CD4-positive, alpha-beta T cell treated with Interleukin-21 for 1 hour (primary cell): ENCODE measurements at places on chromosomes 5 and 9.
A peak's percentile ranks its signal among the peaks of the same experiment; 100 is the strongest.

GRCh38 chr5:150438873-150439546 is 10.5 kb downstream of the RPS14 start:
- DNase-seq = peak; percentile 16

DNA sequence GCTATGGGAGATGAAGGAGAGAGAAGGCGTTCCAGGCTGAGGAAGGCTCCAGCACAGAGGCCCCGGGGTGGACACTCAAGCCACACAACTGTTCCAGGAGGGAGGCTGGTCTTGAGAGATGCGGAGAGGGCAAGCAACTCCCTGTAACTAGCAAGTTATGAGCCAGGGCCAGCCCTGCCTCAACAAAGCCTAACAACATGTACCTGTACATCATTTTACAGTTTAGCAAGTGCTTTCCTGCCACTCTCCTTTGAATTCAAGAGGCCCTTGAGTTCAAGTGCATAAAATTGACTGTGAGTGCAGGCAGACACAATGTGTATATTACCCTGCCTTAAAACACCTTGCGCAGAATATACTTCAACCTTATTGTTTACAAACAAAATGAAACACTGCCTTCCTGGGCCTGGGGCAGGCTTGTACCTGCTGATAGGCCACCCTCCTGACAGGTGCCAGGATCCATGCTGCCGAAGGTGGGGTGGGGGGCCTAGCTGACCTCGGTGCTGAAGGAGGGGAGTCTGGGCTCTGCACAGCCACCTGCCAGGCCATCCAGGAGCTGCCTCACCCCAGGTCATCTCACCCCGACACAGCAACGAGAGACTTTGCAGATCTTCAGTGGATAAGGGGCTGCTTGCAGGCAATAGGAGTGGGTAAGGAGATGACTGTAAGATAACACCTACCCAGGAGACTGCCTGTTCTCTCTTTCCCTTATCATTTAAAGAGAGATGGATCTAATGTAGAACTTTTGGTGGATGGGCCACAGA is 80.0 kb downstream of the PPARGC1B start:
- no peak for DNase-seq

DNA sequence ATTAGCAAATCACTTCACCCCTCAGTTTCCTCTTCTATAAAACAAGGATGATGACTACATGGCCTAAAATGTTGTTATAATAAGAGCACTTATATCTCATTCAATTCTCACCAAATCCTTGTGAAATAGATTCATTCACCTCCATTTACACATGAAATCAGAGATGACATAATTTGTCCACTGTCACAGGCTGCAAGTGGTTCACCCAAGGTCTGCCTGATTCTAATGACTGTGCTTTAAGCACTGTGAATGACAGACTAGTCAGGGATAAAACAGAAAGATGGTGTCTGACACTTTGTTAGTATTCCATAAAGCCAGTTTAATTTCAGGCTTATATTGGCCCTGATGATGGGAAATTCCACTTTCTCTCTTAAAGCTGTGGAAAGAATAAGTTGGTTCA is 209.5 kb downstream of the MAPKAP1 start:
- no peak for DNase-seq

- no peak for DNase-seq
Measured at GRCh38 chr5:16937503-16938161, 1.5 kb upstream of the MYO10 start.

DNA sequence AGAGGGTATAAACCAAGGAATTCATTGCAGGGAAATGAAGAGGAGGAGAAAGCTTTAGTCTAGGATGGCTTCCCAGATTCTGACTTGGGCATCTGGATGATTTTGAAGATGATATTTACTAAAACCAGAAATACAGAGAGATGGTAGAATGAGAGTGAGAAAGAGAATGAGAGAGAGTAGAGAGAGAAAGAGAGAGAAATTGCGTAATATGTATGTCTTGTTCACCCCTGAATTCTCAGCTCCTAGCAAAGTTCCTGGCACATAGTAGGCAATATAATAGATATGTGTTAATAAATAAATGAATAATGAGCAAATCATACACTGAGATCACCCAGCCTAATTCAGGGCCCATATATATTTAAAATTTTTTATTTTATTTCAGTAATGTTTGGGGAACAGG is 1089.5 kb upstream of the DMAC1 start:
- DNase-seq = no peak

GRCh38 chr5:57986761-57987341 is 473.0 kb downstream of the PLK2 start:
- DNase-seq = no peak

- DNase-seq = no peak
Measured at GRCh38 chr5:114250536-114250935, 111.3 kb upstream of the KCNN2 start.

GRCh38 chr9:38384990-38385848 is 7.3 kb upstream of the ALDH1B1 start:
- no peak for DNase-seq

- DNase-seq = peak; percentile 21
Measured at GRCh38 chr9:34623374-34624235, 3.3 kb upstream of the DCTN3 start.

GRCh38 chr5:138336952-138337684 is 948 bp upstream of the FAM53C start:
- DNase-seq = peak; percentile 86

DNA sequence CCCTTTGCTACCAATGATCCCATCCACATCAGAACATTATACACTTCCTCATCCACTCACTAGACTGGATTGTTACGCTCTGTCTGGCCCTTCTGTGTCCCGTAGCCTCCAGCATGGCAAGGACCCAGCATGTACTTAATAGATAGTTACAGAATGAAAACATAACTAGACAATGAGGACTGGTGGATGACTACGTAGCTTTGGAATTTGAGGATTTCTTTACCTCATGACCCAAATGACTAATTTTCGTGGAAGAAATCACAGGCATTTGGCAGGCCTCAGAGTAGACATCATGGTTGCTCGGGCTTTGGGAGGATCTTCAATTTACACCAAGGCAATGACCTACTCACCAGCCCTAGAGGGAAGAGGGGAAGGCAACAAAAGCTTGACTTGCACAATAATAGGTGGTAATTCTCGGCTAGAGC is 299.8 kb downstream of the TLE1 start:
- no peak for DNase-seq

GRCh38 chr5:74231697-74232096 is 408.8 kb downstream of the ENC1 start:
- DNase-seq = no peak

- DNase-seq = no peak
Measured at GRCh38 chr9:18905028-18905882, 127.8 kb downstream of the SAXO1 start.

GRCh38 chr5:132394667-132395259 is 25.3 kb downstream of the SLC22A5 start:
- DNase-seq = no peak

- DNase-seq = no peak
Measured at GRCh38 chr5:31197183-31197582, 3.7 kb downstream of the CDH6 start.

GRCh38 chr9:28808042-28808441 is 1234.8 kb upstream of the C9orf72 start:
- no peak for DNase-seq

- no peak for DNase-seq
Measured at GRCh38 chr9:126150411-126151030, 176.1 kb upstream of the MVB12B start.

DNA sequence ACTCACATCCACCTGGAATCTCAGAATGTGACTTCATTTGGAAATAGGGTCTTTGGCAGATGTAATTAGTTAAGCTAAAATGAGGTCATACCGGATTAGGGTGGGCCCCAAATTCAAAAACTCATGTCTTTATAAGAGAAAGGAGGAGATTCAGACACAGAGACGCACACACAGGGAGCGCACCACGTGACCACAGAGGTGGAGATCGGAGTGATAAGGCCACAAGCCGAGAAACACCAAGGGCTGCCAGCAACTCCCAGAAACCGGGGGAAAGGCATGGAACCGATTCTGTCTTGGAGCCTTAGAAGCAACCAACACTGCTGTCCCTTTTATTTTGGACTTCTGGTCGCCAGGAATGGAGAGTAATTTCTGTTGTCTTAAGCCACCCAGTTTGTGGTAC is 31.8 kb upstream of the LMX1B start:
- DNase-seq = no peak

- DNase-seq = no peak
Measured at GRCh38 chr5:174231956-174232487, 186.5 kb downstream of the NSG2 start.

- no peak for DNase-seq
Measured at GRCh38 chr5:169861934-169862333, 118.4 kb downstream of the INSYN2B start.

- peak; percentile 64 for DNase-seq
Measured at GRCh38 chr5:142770650-142771609, 753 bp downstream of the ARHGAP26 start.

DNA sequence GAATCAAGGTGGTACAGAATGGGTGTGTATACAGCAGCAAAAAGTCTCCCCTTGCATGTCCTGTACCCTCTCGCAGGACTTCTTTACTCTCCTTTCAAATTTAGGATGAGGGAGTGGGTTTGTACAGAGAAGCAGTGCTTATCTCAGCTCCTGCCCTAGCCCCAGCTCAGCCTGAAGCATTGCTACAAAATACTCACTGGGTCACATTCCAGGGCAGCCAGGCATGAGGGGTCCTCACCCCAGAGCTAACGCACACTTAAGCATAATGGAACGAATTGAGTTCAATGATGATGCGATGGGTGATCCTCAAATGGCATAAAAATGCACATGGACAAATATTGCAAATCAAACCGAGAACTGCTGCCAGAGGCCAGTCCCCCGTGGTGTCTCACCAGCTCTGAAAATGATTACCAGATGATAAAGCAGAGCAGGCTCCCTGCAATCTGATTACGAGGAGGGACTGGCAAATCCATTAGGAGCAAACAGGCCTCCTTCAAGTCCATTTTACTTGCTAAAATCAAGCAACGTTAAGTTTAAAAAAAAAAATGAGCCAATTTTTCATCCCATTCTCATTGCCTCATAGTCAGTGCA is 231.6 kb upstream of the TAS2R1 start:
- no peak for DNase-seq

GRCh38 chr5:133494923-133495246 is 117.5 kb downstream of the FSTL4 start:
- DNase-seq = no peak

DNA sequence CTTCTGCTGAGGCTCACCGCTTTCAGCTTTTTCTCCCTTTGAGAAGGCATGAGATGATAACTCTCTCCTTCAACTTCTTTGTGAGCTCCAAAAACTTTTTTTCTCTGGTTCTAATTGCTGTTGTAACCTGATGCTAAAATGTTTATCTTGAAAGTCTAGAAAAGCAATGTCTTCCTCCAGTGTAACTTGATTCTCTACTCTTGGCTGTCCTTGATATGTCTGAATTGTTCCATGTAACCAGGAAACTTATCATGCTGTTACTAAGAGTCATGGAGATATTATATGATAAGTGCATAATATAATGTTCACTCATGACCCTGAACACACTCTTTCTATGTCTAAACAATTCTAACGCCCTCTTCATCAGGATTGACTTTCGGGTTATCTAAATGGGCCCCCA is 128.0 kb upstream of the ABCA1 start:
- no peak for DNase-seq

GRCh38 chr5:71780597-71780996 is 61.5 kb downstream of the CARTPT start:
- no peak for DNase-seq

DNA sequence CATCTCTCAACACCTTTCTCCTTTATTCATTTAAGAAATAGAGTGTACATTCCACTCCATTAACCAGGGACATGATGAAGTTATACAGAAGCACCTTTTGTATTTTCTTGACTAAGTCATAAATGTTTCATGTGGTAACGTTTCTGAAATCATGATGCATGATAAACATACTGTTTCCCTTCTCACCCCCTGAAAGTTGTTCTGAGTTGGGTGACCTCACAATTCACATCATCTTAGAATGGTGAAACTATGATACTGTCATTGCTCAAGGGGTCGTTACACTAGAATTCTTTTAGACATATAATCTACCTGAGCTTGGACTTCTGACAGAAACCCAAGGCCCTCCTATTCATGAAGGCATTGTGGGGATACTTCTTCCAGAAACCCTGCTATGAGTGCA is 37.8 kb upstream of the MIER3 start:
- DNase-seq = no peak

DNA sequence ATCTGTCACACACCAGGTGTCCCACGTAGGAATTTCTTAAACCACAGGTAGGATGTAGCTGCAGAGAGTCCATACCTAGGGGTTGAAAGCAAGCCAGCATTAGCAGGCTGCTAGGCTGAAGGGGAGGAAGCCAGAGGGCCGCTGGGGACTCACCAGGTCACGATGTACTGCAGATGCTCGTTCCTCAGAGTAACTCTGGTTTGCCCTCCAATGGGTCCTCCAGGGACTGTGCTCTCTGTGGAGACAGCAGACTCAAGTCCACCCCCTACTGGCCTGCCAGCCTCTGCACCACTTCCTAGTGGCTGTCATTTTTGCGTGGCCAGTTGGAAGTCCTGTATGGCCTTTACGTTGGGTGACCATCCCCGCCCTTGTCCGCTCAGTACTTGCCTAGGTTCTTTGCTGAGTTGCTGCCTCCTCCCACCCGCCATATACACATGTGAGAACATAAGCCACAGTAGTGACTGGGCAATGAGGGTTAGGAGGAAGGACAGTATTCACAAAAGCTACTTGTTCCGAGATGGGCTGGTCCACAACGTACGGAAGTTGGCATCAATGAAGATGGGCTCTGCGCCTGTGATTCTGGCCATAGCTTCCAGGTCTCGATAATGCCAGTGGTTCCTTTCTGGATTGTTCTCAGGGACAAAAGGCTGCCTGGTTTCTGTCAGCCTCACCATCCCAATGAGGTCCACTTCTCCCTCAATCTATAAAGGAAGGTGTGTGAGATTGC is 4.1 kb downstream of the RPL7A start:
- peak; percentile 43 for DNase-seq

DNA sequence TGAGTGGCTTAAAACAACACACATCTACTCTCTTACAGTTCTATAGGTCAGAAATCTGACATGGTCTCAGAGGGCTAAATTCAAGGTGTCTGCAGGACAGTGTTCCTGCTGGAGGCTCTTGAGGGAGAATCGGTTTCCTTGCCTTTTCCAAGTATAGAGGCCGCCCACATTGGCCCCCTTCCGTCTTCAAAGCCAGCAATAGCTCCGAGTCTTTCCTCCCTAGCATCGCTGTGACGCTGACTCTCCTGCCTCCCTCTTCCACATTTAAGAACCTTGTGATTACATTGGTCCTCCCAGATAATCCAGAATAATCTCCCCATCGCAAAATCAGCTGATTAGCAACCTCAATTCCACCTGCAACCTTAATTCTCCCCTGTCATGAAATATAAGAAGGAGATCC is 81.3 kb upstream of the IER5L start:
- no peak for DNase-seq

DNA sequence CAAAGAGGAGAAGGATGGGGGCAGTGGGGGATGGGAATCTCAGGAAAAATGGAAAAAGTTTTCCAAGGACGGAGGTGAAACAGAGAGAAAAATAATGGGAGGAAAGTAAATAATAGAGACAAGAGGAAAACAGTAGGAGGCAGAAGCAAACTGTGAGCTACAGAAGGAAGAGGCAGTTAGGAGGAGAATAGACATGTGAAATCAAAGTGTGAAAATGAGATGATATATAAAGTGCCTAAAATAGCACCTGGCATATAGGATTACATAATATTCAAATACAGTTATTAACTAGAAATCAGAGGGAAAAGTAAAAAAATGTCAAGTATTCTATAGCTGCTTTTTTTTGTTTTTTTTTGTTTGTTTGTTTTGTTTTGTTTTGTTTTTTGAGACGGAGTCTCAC is 44.0 kb upstream of the PLIN2 start:
- DNase-seq = no peak
